ENCODE measurements at places on chromosomes 7 and 10.

DNA sequence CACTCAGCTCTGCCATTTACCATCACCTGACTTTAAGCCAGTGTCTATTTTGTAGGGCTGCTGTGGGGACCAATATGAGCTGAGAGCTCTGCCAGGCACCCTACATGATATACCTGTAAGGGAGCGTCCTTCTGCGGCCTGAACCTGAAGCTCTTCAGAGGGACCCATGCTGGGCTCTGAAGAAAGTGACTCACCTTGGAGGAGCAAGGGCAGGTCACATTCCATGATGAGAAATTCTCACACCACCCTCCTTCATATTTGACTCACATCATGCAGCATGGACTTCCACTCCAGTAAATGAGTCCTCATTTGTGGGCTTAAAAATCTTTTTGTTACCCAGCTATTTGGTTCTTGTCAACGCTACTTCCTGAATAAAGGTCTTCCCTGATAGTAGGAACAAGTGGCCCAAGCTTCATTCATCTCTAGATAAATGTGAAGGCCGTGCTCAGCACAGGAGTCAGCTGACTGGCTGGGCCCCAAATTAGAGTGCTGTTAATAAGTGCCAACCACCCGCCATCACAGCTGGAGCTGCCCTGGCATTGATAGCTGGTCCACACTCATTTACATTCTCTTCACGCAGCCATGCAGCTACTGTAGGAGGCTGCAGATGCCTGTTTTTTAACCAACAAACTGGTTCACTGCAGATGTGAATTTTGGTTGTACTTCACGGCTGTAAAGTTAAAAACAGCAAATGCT, 78.4 kb downstream of the RNF216 start:
- DNase-seq, result no peak

GRCh38 chr10:77675347-77675746, 37.7 kb upstream of the KCNMA1 start:
- no peak for DNase-seq

- no peak for DNase-seq
Observed at GRCh38 chr7:158249692-158250091, 337.9 kb downstream of the PTPRN2 start.

GRCh38 chr10:96600337-96600736, 13.5 kb upstream of the TM9SF3 start:
- no peak for DNase-seq

DNA sequence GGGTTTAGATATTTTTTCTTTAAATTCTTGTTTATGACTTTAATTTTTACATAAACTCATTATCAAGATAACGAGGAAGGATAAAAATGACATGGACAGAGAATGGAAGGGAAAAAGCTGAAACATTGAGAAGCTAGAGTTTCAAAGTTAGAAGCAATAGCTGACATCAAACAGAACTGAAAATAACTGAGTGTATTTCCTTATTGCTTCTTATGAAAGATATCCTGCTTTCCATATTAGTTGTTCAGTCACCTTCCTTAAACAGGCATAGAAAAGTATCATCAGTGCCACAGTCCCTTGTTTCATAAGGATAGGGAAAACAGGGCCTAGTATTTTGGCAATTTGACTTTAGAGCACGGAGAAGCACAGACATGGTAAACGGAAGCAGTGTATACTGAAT, 460.5 kb upstream of the GHITM start:
- DNase-seq, result no peak

- DNase-seq, result no peak
Observed at GRCh38 chr10:86372119-86372783, 5.7 kb upstream of the GRID1 start.

DNA sequence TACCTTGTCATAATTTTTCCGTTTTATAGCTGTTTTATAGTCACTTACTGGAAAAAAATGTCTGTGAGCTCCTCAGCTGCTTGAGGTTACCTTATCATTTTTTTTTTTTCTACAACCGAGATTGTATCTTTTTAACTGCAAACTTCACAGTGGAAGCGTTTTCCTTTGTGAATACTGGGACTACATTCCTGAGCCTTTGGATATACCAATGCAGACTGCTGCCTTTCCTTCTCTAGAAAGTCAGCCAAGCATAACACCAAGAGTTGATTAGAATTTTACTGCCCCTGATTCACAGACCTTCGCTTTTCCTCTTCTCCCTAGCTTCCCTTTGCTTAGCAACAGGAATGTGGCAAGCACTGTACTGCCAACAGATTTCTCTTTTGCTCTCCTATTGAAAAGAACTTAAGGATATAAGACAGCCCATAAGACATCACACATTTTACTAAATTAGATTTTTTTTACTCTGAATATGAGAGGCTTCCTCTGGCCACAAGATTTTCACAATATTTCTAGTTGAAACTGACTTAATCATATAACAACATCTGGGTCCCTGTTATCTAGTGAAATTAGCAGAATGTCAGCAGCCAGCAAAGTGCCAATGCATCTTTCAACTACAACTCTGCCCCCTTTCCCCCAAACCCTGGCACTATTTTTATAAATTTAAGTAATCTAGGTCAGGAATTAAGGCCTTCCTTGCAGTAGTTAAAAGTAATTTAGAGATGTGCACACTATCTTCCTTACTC, 170.6 kb downstream of the PRKG1 start:
- DNase-seq, result no peak

GRCh38 chr7:155741805-155742204, 70.5 kb downstream of the SHH start:
- no peak for DNase-seq

Measured in hematopoietic multipotent progenitor cell treated with erythropoietin and hydrocortisone succinate and interleukin-3 and kit ligand, for 17 days (in vitro differentiated cells).